Hippocampal formation (tissue), 2 donors: ENCODE measurements at places on chromosomes 7 and 10.

- DNase-seq: no peak
Observed at GRCh38 chr7:28570113-28570969, 158.0 kb downstream of the CREB5 start.

- DNase-seq: no peak
Observed at GRCh38 chr10:102744374-102745051, 765 bp downstream of the WBP1L start.

DNA sequence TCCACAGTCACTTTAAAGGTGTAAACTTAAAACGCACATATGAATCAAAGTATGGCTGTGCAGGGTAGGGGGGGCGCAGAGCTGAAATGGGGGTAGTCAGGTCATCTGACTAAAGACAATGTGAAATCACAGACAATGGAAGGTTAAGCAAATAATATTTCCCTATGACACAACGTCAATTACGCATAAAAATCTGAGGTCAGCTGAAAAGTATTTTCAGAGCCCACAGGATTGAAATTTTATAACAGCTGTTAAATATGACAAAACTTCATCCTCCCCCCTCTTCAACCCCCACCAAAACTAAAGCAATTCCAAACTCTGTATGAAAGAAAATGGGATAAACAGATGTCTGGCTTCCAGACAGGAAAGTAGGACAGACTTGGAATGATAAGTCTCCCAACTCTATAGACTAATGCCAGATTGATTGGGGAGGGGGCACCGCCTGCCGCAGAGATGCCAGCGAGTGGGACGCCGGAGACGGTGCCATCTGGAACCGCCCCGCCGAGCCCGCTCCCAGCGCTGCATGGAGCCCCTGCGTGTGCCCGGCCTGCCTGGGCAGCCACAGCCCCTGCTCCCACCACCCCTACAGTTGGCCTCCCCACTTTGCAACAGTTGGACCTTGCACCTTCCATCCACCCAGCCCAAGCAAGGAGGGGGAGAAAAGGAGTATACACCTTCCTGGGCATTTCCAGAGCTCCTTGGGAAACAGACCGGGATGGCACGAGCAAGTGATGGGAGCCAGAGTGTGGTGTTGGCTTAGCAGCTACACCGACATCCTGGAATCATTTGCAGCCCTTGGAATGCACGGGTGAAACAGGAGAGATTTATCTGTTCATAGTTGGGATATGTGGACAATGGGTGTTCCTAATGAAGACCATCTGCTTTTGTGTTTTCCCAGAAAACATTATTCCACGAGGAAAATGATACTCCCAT is 10.7 kb downstream of the EBF3 start:
- no peak for DNase-seq

- no peak for DNase-seq
Observed at GRCh38 chr10:48542471-48543181, 62.2 kb downstream of the ARHGAP22 start.

- no peak for DNase-seq
Observed at GRCh38 chr10:129385600-129385999, 81.4 kb upstream of the MGMT start.

- no peak for DNase-seq
Observed at GRCh38 chr7:45162311-45162845, 4.8 kb downstream of the RAMP3 start.

GRCh38 chr10:29446327-29446726 is 157.5 kb downstream of the LYZL1 start:
- no peak for DNase-seq

- DNase-seq: no peak
Observed at GRCh38 chr10:49332768-49333167, 33.8 kb downstream of the C10orf71 start.

GRCh38 chr7:1234881-1235500 is 2.3 kb downstream of the UNCX start:
- DNase-seq: no peak

GRCh38 chr7:156820445-156821063 is 72.4 kb downstream of the LMBR1 start:
- no peak for DNase-seq

GRCh38 chr10:108358912-108359311 is 1194.4 kb upstream of the SORCS1 start:
- no peak for DNase-seq

DNA sequence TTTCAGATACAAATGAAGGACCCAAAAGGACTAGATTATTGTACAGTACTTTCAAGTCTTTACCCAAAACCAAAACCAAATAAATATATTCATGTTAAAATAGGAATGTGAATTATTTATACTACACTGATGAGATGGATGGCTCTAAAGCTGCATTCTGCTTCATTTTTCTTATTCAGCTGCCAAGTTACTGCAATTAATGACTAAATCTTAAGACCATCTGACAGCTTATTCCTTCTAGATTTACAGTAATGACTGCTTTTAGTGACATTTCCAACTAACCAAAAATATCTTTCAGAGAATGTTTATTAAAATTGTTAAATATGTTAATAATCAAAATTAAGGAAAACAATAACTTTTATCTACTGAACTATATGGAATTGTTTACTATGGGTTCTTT is 20.9 kb downstream of the ENKUR start:
- DNase-seq: no peak

DNA sequence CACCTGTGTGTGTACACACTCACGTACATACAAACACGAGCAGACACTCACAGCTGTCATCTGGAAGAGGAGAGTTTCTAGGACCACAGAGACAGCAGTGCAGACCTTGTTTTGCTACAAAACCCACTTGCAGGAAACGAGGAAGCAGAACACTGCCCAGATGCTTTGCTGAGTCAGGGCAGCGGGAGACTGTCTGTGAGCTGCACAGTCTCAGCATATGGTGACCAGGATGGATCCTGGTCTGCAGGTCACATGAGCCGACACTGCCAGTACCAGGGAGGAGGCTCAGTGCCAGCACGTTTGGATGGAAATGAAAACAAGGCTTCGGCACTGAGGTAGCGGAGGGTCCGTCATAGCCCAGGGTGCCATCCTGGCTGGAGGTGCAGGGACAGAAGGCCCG is 117.6 kb upstream of the DPP6 start:
- DNase-seq: no peak

- DNase-seq: no peak
Observed at GRCh38 chr7:88001744-88002530, 67.9 kb downstream of the ADAM22 start.

GRCh38 chr10:70118196-70118595 is 14.4 kb downstream of the AIFM2 start:
- DNase-seq: no peak
